Inflammatory macrophage treated with lipopolysaccharide for 4 hours (primary cell): ENCODE measurements at places on chromosomes 4 and X.

GRCh38 chr4:128355305-128355704 lies 67.7 kb upstream of the PGRMC2 start:
- no peak for DNase-seq

GRCh38 chr4:121183361-121183760 lies 19.2 kb upstream of the TNIP3 start:
- no peak for DNase-seq

GRCh38 chrX:38664285-38664684 lies 102.9 kb downstream of the TSPAN7 start:
- DNase-seq: peak; percentile 32

GRCh38 chrX:68922013-68922412 lies 93.2 kb downstream of the EFNB1 start:
- no peak for DNase-seq

GRCh38 chrX:68761086-68761485 lies 67.7 kb upstream of the EFNB1 start:
- no peak for DNase-seq

GRCh38 chr4:168648494-168648893 lies 151.6 kb downstream of the PALLD start:
- no peak for DNase-seq

- no peak for DNase-seq
Measured at GRCh38 chrX:153688911-153689590, 1.3 kb downstream of the SLC6A8 start.

DNA sequence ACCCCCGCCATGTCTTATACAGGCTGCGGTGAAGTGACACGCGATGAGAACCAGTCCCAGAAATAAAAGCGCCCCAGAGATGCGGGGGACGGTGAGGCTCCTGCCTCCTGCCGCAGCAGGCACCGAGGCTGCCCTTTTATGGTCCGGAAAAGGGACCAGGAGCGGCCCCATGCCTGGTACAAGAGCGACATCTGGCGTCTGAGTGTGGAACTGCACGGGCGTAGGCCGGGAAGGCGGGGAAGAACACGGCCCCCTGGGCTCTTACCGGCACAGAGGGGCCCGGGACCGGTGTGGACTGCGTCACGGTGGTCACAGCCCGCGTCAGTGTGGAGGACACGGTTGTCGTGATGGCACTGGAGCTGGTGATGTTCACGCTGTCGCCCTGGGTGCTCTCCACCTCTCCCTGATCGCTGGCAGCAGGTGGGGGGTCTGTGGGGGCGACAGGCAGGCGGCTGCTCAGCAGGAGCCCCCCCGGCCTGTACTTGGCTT lies 8.9 kb upstream of the RENBP start:
- DNase-seq: peak; percentile 52

DNA sequence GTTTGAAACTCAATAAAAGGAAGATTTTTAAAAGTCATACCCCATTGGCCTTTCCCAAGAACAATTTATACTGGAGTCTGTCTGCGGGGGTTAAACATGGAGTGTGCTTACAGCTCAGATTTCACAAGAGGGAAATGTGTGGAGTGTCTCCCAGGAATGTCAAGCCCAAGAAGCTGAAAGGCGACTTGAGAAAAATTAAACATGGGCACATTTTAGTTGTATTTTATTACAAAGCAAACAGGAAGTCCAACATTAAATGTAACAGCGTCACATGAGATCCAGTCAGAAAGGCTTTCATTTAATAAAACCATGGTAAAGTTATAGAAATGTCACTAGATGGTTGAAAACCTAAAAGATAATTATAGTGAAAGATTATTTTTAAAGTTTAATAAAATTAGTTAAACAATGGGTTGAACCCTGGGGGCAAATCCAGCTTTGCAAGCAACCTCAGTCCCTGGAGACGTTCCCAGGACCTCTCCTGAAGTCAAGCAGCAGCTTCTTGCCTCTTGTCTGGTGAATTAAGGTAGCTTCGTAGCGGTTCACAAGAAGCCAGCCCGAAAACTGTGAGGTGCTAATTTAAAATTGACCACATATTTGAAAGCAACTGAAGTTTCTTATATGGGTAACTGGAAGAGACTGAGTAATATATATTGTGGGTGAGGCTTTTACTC lies 168.4 kb upstream of the EDNRA start:
- DNase-seq: no peak

DNA sequence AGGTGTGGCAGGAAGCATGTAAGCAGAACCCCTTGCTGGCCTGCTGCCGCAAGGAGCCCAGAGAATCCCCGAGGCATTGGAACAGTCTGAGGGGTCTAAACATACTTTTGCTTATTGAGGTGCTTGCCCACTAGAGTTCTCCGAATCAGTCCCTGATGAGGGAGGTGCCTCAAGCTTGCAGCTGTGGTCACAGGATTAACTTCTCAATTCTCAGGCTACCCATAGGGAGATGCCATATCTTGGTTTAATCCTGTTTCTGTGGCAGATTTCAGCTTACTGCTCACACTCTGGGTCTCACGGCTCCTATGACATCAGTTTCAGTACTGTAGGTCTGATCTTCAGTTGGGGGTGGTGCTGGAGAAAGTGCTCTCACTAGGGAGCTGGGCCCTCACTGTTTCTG lies 39.9 kb downstream of the CCNG2 start:
- DNase-seq: peak; percentile 79

DNA sequence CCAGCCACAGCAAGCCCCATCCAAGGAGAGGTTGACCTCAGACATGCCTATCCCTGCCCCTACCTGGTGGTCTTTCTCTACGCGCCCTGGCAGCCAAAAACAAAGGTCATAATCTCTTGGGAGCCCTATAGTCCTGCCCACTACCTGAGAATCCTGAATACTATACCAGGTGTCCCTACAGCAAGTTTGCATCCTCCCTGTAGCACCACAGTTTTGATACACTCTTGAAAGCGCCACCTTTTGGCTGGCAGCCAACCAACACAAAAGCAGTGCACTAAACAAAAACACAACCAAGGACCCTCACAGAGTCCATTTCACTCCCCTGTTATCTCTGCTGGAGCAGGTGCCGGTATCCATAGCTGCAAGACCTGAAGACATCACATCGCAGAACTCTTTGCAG lies 523.8 kb upstream of the CPEB2 start:
- DNase-seq: no peak

DNA sequence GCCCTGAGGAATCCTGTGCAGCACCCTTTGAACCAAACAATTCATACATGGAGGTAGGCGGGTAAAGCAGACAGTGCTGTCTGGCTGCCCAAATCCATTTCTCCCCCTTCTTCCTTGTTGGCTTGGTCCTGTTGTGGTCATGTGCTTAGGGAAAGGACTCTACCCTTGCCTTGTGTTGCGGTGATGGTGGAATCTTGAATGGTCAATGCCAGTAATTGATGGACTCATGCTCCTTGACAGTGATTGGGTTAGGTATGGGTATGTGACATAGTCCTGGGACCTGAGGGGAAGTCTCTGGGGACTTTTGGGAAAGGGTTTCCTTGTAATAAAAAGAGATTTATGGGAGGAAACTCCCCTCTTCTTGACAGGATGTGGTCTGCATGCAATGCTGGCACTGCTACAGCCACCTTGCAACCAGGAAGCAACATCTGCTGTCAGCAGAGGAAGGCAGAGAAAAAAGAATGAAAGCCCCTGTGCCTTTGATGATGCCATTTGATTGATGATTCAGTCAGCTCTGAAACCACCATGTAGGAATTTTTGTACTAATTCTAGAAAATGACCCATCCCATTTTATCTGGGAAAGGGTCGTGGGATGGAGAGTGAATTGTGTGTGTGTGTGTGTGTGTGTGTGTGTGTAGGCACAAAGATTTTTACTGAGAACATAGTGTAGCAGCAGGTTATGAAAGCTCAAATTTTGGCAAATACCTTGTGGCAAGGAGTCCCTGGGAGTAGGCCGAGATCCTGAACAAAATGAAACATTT lies 30.0 kb upstream of the HUWE1 start:
- peak; percentile 59 for DNase-seq

GRCh38 chr4:109979920-109980717 lies 67.4 kb downstream of the EGF start:
- no peak for DNase-seq

DNA sequence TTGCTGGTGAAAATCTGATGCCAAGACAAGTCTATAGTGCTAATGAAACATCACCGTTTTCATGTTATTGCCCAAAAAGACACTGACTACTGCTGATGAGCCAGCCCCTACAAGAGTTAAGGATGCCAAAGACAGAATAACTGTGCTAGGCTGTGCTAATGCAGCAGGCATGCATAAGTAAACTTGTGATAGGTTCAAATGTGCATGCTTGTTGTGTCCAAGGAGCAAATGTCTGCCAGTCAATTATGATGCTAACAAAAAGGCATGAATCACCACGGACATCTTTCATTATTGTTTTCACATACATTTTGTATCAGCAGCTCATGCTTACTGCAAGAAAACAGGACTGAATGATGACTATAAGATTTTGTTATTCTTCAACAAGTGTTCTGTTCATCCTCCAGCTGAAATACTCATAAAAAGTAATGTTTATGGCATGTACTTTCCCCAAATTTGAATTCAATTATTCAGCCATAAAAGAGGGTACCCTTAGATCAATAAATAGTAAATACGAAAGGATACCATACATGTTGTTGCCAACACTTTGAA lies 306.9 kb upstream of the ARSJ start:
- DNase-seq: no peak

- DNase-seq: no peak
Measured at GRCh38 chr4:182885738-182886077, 31.5 kb downstream of the DCTD start.

DNA sequence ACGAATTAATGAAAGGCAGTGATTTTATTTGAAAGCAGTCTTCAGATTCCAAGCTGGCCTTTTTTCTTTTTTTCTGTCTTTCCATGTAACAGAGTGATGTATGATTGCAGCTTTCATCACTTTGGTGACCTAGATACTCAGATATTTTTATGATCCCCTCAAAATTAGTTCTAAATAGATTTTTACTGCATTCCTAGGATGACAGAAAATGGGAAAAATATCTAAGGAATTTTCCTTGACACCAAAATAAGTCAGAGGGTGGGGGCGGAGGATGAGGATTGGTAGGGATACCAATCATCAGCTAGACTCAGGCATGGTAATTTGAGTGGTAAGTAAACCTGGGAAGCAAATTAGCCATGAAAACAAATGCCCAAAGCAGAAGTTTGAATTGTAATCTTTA lies 11.9 kb upstream of the HMGB2 start:
- DNase-seq: no peak

GRCh38 chrX:97984641-97985040 lies 1100.9 kb downstream of the RPA4 start:
- DNase-seq: no peak

DNA sequence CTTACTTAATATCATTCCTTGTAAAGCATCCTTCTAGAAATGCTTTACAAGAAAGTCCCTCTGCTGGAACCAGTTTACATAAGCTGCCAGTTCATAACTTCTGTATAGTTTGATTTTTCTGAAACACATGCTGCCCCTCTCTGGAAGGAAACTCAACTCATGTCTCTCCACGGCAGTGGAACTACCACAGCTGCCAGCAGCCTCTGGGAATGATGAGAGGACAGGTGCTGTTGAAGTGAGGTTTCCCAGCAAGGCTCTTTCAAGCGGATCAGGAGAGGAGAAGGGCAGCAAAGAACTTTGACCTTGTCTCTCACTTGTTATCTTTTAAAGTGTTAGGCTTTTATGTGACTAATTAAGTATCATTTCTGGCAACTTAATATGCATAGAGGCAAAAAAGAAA lies 7.3 kb downstream of the GRPR start:
- DNase-seq: no peak

- no peak for DNase-seq
Measured at GRCh38 chr4:178309890-178310289, 867.7 kb upstream of the AGA start.

GRCh38 chrX:40249582-40249981 lies 151.8 kb upstream of the BCOR start:
- no peak for DNase-seq

DNA sequence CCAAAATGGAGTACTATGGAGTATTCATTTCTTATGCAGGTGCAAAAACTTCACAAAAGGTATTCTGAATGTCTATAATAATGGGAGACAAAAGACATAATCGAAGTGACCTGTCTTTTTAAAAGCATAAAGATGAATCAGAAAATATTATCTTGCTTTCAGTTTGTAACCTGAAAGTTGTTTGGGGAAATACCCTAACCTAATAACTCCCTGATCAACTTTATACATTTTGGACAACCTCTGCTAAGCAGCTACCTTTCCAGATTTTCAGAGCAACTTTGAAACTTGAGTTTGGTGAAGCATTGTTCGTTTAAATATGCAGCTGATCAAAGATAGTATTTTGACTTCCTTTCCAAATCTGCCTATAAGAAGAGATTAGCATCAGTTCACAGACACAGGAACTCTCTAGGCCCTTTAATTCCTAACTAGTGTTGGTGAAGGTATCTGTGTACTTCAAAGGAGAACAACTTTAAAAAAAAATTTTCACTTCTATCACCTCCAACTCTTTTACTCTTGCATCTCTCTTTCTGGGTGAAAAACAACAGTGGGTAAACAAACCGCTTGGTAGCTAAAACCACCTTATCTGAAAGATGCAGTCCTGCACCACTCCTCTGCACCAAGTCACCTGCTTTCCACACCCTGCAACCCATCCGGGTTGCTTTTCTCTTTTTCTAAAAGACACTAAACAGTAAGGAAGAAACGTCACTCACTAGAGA lies 26.5 kb downstream of the CD40LG start:
- no peak for DNase-seq

DNA sequence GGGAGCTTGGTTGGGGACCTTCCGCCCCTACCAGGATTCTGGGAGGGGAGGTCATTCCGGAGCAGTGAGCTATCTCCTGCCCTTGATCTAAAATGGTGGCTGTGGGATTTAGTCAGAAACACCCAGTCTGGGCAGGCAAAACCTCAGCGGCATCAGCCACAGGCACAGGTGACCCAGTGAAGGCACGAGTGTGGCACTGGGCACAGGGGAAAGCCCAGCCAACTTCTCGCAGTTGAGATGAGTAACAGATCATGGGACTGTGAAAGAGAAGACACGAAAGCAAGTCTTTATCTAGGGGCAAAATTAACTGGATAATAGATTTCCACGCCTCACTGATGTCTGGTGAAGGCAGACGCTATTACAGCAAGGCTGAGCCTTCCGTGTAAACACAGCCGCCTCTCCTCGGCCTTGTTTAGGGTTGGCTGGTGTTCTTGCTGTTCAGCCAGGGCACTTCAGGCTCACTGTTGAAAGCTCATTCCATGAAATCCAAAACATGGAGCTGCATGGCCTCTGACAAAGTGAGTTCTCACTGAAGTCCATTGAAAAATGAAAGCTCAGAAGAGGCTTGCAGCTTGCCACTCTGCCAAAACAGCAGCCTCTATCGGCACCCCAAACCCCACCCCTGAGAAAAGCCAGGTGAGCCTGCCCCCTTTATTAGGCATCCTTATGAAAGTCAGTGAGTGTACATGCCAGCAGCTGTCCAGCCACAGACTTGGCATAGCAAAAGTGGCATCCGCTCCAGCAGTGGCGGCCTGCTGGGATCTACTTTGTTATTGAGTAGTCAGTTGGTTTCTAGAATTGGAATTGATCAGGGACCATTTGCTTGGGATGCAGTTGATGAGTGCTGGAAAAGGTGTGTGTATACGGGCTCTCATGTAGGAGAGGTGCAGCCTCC lies 102.3 kb upstream of the MTM1 start:
- no peak for DNase-seq
